Activated naive CD8-positive, alpha-beta T cell treated with anti-CD3 and anti-CD28 coated beads for 36 hours (primary cell): ENCODE measurements at places on chromosomes 1 and 21.

- peaks cover 2% of the 10 kb centered on the region for H3K36me3 ChIP-seq
- H3K27me3 ChIP-seq = peaks cover 6% of the 10 kb centered on the region
- peak overlapping the region; percentile 90 for H3K27ac ChIP-seq
- H3K4me1 ChIP-seq = peaks cover 28% of the 10 kb centered on the region
Measured at GRCh38 chr1:93846992-93847810, 31.8 kb downstream of the DNTTIP2 start.

- H3K36me3 ChIP-seq = no peaks in the 10 kb centered on the region
- no peak overlapping the region for H3K27ac ChIP-seq
- peak; percentile 10 for DNase-seq
- no peak overlapping the region for H3K4me3 ChIP-seq
- H3K4me1 ChIP-seq = no peaks in the 10 kb centered on the region
Measured at GRCh38 chr1:64686828-64687724, 57.8 kb upstream of the RAVER2 start.

GRCh38 chr1:48571303-48571987, 99.4 kb upstream of the SPATA6 start:
- H3K27ac ChIP-seq = no peak overlapping the region
- no peaks in the 10 kb centered on the region for H3K36me3 ChIP-seq
- DNase-seq = no peak
- no peaks in the 10 kb centered on the region for H3K4me1 ChIP-seq
- peaks cover 4% of the 10 kb centered on the region for H3K27me3 ChIP-seq
- no peak overlapping the region for H3K4me3 ChIP-seq

GRCh38 chr1:189313488-189313887, 1164.2 kb downstream of the BRINP3 start:
- H3K4me3 ChIP-seq = no peak overlapping the region
- no peaks in the 10 kb centered on the region for H3K36me3 ChIP-seq
- H3K27me3 ChIP-seq = no peaks in the 10 kb centered on the region
- H3K27ac ChIP-seq = no peak overlapping the region
- DNase-seq = no peak

GRCh38 chr21:43842742-43843141, 22.3 kb upstream of the AGPAT3 start:
- peaks cover 9% of the 10 kb centered on the region for H3K4me1 ChIP-seq
- H3K4me3 ChIP-seq = peak overlapping the region; percentile 47
- DNase-seq = no peak
- H3K27me3 ChIP-seq = peaks cover 12% of the 10 kb centered on the region

DNA sequence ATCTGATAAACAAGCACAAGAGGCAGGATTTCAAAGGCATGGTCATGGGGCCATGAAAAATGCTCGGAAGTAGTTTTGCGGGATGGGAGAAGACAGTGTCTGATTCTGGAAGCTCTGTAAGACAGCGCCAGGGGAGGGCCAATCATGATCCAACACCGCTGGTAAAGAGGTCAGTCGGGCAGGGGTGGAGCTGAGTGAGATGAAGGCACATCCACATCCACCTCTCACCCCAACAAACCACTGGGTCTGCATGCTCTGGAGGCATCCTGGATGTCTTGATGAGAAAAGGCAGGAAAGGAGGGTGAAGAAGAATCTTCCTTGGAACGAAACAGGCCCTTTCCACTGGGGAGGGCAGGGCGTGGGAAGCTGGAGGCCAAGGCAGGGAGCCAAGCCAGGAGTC, 288.3 kb downstream of the PCP4 start:
- H3K4me3 ChIP-seq = no peak overlapping the region
- H3K4me1 ChIP-seq = no peaks in the 10 kb centered on the region
- no peaks in the 10 kb centered on the region for H3K27me3 ChIP-seq
- H3K27ac ChIP-seq = no peak overlapping the region
- DNase-seq = no peak
- no peaks in the 10 kb centered on the region for H3K36me3 ChIP-seq

- H3K4me3 ChIP-seq = peak overlapping the region; percentile 99
- peaks cover 36% of the 10 kb centered on the region for H3K4me1 ChIP-seq
- DNase-seq = peak; percentile 38
- peaks cover 33% of the 10 kb centered on the region for H3K36me3 ChIP-seq
Measured at GRCh38 chr1:28737307-28738132, 780 bp downstream of the YTHDF2 start.

DNA sequence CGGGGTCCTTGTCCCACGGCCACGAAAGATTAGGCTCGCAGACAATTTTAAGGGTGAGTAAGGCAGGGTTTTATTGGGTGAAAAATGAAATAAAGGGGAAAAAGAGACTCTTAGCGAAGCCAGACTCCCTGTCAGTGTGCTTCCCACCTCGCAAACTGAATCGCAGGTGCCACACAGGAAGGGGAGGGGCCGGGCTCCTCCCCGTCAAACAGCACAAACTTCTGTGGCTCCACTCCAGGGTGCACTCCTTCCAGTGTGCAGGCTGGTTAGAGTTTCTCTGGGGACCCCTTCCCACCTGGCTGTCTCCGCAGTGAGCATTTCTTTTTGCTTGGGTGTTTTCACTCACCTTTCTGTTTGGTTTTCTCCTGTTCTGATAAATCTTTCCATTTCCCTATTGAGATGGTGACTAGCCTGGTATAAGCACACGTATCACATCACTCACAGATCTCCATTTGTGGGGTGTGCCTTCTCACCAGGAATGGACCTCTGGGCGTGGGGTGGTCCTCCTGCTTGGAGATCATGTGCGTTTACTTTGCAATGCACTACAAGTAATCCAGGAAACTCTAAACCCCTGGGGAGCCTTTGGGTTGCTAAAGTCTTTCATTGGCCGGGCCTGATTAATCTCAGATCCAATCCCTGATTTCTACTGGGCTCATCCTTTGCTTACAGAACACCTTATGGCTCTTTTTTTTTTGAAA, 37.6 kb upstream of the GALNT2 start:
- H3K27ac ChIP-seq = no peak overlapping the region
- H3K4me1 ChIP-seq = peaks cover 15% of the 10 kb centered on the region
- no peak overlapping the region for H3K4me3 ChIP-seq
- no peaks in the 10 kb centered on the region for H3K36me3 ChIP-seq
- DNase-seq = no peak

DNA sequence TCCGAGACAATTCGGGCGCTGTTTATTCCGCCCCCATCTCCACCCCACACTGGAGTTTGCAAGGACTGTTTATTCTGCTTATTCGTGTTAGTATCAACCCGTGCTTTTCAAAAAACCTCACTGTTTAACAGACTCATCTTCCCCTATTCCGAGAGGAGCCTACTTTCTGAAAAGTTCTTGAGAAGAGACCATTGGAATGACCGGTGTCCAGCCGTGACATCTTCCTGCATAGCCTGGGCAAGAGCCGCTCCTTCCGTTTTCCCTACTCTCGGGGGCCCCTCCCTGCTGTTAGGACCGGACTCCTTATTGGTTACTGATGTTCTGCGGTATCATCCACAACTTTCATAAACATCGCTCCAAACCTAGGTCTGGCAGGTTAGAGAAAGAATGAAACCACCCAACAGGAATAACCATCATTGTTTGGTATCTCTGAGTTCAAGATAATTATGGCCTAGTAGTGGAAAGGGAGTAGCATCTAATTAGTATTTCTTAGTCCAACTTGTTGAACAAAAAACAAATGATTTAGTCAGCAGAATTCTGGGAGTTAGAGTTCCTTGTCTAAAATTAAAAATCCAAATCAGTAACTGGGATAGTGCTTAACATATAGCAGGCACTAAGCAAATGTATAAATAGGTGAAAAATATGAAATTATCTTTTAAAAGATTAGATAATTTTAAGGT, 837 bp downstream of the STXBP3 start:
- DNase-seq = peak; percentile 48
- H3K36me3 ChIP-seq = peaks cover 18% of the 10 kb centered on the region

- H3K4me3 ChIP-seq = no peak overlapping the region
- H3K27me3 ChIP-seq = no peaks in the 10 kb centered on the region
- H3K27ac ChIP-seq = no peak overlapping the region
- H3K4me1 ChIP-seq = no peaks in the 10 kb centered on the region
Measured at GRCh38 chr21:33787431-33787830, 128.2 kb downstream of the ATP5PO start.

DNA sequence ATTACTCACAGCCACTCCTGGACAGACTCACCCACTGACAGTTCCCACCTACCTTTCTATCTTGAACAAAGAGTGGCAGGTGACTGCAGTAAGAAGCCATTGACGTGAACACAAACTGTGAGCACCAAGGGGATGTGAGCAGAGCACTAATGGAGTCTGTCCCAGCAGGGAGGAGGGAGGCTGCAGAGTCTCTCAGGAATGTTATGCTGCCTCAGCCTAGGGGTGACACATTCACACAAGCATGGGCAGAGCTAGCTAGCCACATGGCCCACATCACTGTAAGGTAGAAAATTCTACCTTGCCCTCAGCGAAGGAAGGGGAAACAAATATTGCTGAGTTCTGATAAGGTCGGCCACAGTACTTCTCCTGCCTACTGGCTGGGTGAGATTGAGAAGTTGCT, 56.8 kb upstream of the PTGFRN start:
- H3K27me3 ChIP-seq = no peaks in the 10 kb centered on the region
- H3K27ac ChIP-seq = no peak overlapping the region
- H3K4me1 ChIP-seq = peaks cover 21% of the 10 kb centered on the region
- H3K4me3 ChIP-seq = no peak overlapping the region
- no peaks in the 10 kb centered on the region for H3K36me3 ChIP-seq
- no peak for DNase-seq

DNA sequence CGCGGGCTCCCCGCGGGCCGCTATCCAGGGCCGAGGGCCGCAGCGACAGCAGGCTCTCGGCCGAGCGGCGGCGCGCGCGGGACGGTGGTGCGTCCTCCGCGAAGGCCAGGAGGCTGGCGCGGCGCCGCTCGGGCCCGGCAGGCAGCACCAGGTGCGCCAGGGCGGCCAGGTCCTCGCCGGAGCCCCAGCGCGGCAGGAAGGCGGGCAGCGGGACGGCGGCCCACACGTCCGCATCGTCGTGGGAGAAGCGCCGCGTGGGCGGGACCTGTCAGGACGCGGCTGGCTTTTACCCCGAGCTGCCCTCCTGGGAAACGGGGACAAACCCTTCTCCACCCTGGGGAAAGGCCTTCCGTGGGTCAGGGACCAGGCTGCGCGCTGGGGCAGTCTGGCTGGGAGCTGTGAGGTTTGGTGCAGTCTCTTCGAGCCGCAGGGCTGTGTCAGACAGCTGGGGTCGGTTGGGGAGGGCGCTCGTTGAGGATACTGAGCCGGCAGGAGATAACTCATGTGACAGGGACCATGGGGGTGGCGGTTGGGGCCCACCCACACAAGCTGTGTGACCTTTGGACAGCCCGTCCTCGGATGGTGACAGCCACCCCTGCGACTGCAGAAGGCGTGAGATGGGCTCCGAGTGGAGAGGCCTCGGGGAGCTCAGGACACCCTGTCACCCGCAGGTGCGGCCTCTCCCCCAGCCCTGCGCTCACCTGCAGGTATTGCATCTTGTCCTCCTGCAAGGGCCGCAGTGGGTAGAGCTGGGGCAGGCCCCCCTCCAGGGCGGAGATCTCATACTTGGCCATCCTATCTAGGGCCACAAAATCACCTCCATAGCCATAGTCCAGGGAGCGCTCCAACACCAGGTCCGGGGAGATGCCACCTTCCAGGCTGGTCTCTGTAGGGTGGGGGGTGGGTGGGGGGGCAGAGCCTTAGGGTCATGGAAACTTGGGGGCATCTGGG, 6.0 kb downstream of the HES3 start:
- no peak overlapping the region for H3K4me3 ChIP-seq
- H3K36me3 ChIP-seq = no peaks in the 10 kb centered on the region
- H3K27ac ChIP-seq = no peak overlapping the region
- peaks cover 46% of the 10 kb centered on the region for H3K27me3 ChIP-seq
- DNase-seq = no peak

DNA sequence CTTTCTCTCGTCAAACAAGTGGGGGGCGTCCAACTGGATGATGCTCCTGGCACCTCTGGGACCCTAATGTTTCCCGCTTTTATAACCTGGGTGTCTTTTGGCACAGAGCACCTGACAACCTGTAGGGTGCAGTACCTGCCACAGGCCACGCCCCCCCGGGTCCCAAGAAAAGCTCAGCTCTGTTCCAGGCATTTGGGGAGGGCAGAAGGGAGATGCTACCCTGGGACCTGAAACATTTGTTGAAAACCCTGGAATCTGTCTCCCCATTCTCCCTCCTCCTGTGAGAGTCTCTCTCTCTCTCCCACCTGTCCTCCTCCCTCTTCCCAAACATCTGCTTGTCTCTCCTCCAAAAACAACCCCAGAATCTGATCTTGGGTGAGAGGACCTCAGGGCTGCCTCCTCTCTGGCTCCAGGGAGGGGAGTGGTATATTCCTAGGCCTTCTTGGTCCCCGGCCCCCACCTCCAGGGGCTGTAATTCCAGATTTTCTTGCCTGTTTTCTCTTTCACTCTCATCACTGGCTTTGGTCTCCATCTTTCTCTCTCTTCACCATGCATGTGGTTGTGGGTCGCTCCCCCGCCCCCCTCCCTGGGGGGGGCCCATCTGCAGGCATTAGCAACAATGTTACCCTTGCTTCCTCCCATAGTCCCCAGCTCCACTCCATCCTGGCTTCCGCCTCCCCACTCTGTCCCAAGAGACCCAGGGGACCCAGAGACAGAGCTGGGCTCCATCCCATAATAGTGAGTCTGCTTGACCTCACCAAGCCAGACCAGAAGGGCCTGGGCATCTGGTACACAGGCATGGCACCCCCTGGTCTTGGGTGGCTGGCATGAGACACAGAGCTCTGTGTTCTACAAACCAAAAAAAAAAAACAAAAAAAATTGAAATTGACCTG, 4.1 kb downstream of the AHDC1 start:
- no peak overlapping the region for H3K4me3 ChIP-seq
- no peak overlapping the region for H3K27ac ChIP-seq
- no peaks in the 10 kb centered on the region for H3K27me3 ChIP-seq
- H3K4me1 ChIP-seq = peaks cover 32% of the 10 kb centered on the region

GRCh38 chr1:240843798-240844197, 231.8 kb upstream of the GREM2 start:
- H3K27me3 ChIP-seq = no peaks in the 10 kb centered on the region
- no peak for DNase-seq
- H3K4me3 ChIP-seq = no peak overlapping the region

DNA sequence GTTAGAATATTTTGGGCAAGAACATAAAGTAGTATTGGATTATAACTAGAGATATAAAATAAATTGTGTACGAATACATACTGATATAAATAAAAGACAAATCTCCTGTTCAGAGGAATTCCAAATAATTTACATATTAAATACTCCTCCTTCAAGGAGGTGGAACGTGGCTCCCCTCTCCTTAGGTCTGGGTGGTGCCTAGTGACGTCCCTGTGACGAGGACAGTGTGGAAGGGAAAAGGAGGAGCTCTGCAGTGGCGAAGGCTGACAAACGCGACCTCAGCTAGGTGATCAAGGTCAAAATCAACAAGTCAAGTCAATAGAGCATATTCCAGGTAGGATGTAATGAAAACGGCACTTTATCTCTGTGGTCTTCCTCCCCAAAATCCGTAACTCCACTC, 310.0 kb downstream of the SMYD3 start:
- no peaks in the 10 kb centered on the region for H3K4me1 ChIP-seq
- no peaks in the 10 kb centered on the region for H3K27me3 ChIP-seq
- DNase-seq = no peak
- H3K27ac ChIP-seq = no peak overlapping the region
- peaks cover 3% of the 10 kb centered on the region for H3K36me3 ChIP-seq
- no peak overlapping the region for H3K4me3 ChIP-seq

GRCh38 chr1:150560576-150561253, 11.5 kb downstream of the ADAMTSL4 start:
- peaks cover 41% of the 10 kb centered on the region for H3K4me1 ChIP-seq
- no peaks in the 10 kb centered on the region for H3K27me3 ChIP-seq
- H3K27ac ChIP-seq = peak overlapping the region; percentile 100
- peak; percentile 88 for DNase-seq
- H3K36me3 ChIP-seq = no peaks in the 10 kb centered on the region
- H3K4me3 ChIP-seq = peak overlapping the region; percentile 91

GRCh38 chr1:7916501-7916830, 24.2 kb downstream of the TNFRSF9 start:
- H3K36me3 ChIP-seq = peaks cover 45% of the 10 kb centered on the region
- no peak for DNase-seq
- no peaks in the 10 kb centered on the region for H3K27me3 ChIP-seq
- peaks cover 67% of the 10 kb centered on the region for H3K4me1 ChIP-seq
